Osteoblast (primary cell): ENCODE measurements at places on chromosomes 5 and 9. TPM values are rescaled to one million over a fixed set of nuclear protein-coding genes. Genes with fewer than 3 reads are reported as not detected.

GRCh38 chr9:93255994-93256877, 72.3 kb downstream of the WNK2 start:
- DNase-seq, result peak; percentile 64

GRCh38 chr9:99058964-99059921, 45.7 kb upstream of the TGFBR1 start:
- DNase-seq, result no peak

- DNase-seq, result peak; percentile 95
These were observed 2.4 kb upstream of the RXRA start for GRCh38 chr9:134323741-134324358.

GRCh38 chr9:138013273-138013672, 135.7 kb downstream of the CACNA1B start:
- no peak for DNase-seq

QRFP gene
- total RNA-seq, result not detected in 2 replicates
